ENCODE measurements at places on chromosomes 3 and 15.

- no peak for DNase-seq
These were observed 230.4 kb upstream of the ARPP21 start for GRCh38 chr3:35408882-35409281.

GRCh38 chr3:194275291-194275690 lies 75.8 kb downstream of the CPN2 start:
- peak; percentile 14 for DNase-seq

- no peak for DNase-seq
These were observed 58.2 kb upstream of the CMTM8 start for GRCh38 chr3:32180141-32180784.

DNA sequence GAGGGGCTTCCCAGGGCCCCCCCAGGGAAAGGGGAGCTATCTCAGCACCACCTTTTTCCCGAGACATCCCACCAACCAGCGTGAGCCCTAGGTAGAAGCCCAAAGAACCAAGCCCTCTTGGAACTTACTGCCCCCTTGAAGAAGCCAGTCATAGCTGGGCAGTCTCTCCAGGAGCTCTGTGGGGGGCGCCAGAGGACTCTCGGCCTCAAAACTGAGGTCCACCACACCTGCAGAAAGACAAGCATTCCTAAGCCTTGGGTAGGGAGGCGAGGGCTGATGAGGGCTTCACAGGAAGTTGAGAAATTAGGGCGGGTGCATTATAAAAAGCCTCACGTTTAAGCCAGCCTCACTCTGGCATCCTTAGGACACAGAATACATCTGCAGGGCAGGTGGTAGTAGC lies 9.0 kb downstream of the SSUH2 start:
- no peak for DNase-seq

DNA sequence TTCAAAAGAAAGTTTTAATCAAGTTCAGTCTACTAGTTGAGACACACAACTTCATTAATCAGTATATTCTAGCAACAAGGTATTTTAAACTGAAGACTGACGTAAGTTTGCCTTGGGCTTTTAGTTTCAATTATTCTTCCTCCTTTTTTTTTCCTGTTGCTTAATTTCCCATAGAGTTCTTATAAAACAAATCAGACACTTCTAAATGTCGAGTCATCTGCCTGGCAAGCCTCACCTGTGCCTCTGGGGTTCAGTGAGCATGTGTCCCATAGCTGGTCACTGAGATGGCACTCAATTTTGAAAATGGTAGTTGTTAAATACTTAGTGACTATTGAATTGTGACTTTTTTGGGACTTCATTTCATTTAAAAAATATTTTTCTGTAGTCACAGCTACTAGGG lies 27.4 kb downstream of the NKIRAS1 start:
- DNase-seq, result no peak

DNA sequence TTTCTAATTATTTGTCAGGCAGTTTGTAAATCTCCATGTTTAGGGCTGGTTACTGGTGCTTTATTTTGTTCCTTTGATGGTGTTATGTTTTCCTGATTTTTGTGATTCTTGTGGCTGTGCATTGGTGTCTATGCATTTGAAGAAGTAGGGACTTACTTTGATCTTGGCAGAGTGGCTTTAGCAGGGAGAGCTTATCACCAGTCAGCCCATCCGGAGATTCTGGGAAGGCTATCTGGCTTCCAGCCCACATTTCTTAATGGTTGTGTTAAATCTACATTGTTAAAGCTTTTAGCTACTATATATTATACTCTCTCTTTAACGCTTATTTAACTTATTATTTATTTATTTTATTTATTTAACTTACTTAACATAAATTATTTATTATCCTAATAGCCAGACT lies 35.1 kb downstream of the FBXL2 start:
- no peak for DNase-seq
